ENCODE measurements at places on chromosomes 5 and 9. TPM values are rescaled to one million over a fixed set of nuclear protein-coding genes. Genes with fewer than 3 reads are reported as not detected.

BHMT2 gene
- 5.1 TPM for total RNA-seq

SPIN1 gene
- 111 TPM for total RNA-seq

NKD2 gene
- 7.3 TPM for total RNA-seq

SMIM33 gene
- not detected for total RNA-seq

SEC61B gene
- 45.5 TPM for total RNA-seq

SLCO6A1 gene
- total RNA-seq: not detected

BARHL1 gene
- not detected for total RNA-seq

IRF1 gene
- 10.7 TPM for total RNA-seq

MAMDC2 gene
- 21.5 TPM for total RNA-seq

TYRP1 gene
- total RNA-seq: 0.92 TPM

SPATA31E1 gene
- not detected for total RNA-seq

ZSWIM6 gene
- 14.5 TPM for total RNA-seq

SLC6A18 gene
- total RNA-seq: not detected

ZFP37 gene
- 8.9 TPM for total RNA-seq
